ENCODE measurements at places on chromosomes 5 and 9. TPM values are rescaled to one million over a fixed set of nuclear protein-coding genes. Genes with fewer than 3 reads are reported as not detected.

- no peak for DNase-seq
These were observed 42.3 kb upstream of the VDAC1 start for GRCh38 chr5:134046801-134047686.

GRCh38 chr5:119951330-119951934 lies 322.1 kb downstream of the FAM170A start:
- DNase-seq, result no peak

- peak; percentile 95 for DNase-seq
These were observed 79.6 kb downstream of the ADAMTS2 start for GRCh38 chr5:179265514-179266290.

DNA sequence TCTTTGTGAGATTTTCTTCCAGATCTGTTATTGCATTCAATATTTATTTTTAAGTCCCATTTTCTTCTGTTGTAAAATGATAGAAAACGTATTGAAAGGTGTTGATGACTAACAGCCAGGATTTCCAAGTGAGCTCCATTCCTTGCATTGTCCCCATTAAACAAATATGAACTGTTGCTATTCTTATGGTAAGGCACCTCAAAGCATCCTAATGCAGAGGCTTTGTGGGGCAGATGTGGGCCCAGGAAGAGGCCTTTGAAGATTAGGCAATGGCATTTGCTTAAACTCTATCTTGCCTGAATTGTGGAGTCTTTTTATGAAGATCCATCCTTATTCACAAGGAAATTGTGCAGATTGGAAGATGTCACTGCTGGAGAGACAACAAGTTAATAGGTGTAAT lies 38.9 kb downstream of the NTRK2 start:
- DNase-seq, result no peak

DNA sequence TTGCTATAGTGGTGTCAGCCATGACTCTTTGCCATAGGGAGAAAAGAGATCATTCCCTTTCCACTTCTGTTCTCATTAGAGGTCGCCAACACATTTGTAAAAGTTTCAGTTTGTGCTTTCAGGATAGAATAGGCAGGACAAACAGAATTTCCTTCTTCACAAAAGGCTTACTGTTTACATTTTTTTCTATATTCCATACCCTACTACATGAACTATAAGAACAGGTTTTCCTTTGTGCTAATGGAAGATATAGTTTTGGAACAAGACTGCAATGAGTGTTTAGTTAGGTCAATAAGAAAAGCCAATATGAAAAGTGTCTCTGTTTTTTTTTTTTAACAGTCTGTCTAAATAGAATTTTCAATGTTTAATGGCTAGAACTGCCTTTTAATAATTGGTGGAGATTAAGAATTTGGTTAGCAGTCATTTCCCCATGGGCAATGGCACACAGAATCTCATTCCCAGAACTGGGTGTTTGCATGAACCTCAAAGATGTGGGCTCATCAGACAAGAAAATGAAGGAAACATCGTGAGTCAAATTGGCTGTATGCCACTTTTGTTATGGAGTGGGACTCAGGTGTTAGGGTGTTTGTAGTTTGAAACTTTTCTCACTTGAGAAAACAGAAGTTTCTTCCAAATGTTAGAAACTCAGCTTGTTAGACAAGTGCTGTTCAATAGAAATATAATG lies 75.2 kb upstream of the PRLR start:
- DNase-seq, result no peak

DNA sequence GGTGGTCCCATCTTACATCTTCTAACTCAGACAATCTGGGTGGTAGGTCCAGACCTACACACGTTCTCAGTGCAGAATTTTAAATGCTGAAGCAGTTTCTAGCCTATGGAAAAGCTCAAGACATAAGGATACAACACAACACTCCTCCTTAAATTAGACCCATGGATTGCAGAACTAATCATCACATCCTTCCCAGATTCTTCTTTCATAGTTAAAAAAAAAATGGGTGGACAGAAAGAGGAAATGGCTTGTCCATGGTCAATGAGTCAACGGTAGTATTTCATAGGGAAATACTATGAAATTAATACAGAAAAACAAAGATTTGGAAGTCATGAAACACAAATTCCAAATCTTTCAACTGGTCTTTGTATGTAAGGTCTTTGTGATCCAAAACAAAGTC lies 106.9 kb downstream of the PAPPA start:
- DNase-seq, result no peak

DNA sequence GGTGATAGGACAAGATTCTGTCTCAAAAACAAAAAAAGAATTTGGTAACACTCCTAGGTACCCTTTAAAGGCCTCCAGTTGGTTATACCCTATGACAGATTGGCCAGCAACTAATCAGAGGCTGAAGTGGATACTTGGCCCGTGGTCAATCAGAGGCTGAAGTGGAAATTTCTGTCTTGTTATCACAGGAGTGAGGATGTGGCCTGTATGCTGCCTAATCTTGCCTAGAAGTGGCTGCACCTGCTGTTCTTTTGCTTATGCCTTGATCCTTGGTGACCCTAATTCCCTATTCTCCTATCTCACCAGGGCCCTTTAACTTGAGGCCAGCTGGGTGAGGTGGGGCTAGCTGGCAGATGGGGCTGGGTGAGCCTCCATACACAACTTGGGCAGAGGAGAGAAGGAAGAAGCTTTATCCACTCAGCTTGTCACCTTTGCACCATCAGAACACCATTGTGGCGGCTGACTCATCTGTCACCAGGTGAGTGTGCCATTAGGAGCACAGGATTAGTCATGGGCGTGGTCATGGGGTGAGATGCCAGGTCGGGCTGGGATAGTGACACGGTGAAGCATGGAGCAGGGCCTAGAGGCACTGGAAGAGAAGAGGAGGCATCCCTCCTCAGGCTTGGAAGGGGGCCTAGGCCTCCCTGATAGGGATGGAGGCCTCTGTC lies 41.5 kb downstream of the SAR1B start:
- peak; percentile 56 for DNase-seq

DNA sequence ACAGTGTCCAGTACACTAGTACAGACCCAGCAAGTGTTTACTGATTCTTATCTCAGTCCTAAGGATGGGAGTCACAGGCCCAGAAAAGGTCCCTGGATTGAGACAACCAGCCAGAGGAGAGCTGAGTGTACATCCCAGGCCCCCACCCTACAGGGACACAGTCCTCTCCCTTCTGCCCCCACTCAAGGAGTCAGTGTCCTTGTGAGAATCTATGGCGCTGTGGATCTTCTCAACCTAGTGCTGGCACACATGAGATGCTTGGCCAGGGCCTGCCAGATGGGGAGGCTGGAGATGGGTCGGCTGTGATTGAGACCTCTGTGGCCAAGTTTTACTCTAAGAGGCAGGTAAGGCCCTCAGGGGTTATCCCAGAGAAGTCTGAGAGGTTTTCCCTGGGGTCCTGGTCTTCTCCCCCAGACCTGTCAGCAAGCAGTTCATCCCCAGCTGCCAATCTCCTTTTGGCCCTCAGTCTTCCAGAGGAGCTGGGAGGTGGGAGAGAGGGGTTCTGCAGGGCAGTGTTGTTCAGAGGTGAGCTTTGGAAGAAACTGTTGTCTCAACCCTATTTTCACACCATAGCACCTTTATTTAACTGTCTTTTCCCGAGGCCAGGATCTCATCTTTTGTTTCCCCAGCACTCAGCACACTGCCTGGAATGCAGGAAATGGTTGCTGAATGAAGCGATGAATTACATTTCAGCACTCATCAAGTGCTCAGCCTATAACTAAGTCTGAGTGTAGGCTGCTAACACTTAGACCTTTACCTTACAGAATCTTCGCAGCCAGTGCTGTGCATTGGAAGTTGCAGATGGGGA lies 3.2 kb upstream of the NSD1 start:
- no peak for DNase-seq

- no peak for DNase-seq
These were observed 6.7 kb downstream of the SLC4A9 start for GRCh38 chr5:140366589-140367255.

GRCh38 chr5:143979044-143979690 lies 167.2 kb downstream of the HMHB1 start:
- DNase-seq, result no peak

DNA sequence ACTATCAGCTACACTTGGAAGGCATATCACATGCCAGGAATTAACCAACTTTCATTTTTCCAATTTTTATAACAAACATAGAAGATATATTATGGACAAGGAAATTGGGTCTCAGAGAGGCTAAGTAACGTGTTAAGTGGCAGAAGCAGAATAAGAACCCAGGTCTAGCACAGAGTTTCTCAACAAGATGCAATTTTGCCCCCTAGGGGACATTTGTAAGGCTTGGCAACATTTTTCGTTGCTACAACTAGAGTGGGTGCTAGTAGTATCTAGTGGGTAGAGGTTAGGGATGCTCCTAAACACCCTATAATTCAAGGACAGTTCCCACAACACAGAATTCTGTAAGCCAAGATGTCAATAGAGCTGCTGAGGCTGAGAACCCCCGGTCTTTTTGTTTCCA lies 180.6 kb downstream of the SNCAIP start:
- DNase-seq, result no peak

DNA sequence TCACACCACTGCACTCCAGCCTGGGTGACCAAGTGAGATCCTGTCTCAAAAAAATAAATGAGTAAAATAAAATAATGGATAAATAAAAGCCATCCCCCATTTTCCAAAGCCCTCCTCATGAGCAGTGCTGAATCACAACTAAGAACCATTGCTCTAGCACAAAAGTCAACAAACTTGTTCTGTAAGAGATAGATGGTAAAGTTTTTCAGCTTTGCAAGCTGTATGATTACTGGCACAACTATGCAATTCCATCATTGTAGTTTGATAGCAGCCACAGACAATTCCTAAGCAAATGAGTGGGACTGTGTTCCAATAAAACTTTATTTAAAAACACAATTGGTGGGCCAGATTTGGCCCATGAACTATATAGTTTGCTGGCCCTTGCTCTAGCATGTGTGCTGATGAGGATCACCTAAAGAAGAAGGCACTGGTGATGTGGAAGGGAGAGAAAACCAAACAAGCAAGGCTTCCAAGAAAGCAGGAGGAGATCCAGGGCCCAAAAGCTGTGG lies 64.6 kb downstream of the NEURL1B start:
- DNase-seq, result no peak

TXNDC8 gene
- total RNA-seq, result not detected

FOCAD gene
- total RNA-seq, result 29.8 TPM

ENHO gene
- 0.51 TPM for total RNA-seq

STPG3 gene
- total RNA-seq, result 1.4 TPM

ARRDC1 gene
- 17.5 TPM for total RNA-seq

CDO1 gene
- total RNA-seq, result 12.2 TPM

Measured in Right ventricle myocardium inferior (tissue), 1 donor.